Chondrocyte (in vitro differentiated cells): ENCODE measurements at places on chromosomes 11 and 22. TPM values are rescaled to one million over a fixed set of nuclear protein-coding genes. Genes with fewer than 3 reads are reported as not detected.

DNA sequence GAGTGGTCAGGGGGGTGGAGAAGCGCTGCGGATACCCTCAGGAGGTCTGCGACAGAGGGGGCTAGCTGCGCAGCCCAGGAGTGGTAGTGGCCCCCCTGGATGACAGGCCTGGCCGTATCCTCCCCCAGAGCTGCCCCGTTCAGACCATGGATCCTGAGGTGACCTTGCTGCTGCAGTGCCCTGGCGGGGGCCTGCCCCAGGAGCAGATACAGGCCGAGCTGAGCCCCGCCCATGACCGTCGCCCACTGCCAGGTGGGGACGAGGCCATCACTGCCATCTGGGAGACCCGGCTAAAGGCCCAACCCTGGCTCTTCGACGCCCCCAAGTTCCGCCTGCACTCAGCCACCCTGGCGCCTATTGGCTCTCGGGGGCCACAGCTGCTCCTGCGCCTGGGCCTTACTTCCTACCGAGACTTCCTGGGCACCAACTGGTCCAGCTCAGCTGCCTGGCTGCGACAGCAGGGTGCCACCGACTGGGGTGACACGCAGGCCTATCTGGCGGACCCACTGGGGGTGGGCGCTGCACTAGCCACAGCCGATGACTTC is 505 bp downstream of the NUDT22 start:
- DNase-seq, result peak; percentile 85

DNA sequence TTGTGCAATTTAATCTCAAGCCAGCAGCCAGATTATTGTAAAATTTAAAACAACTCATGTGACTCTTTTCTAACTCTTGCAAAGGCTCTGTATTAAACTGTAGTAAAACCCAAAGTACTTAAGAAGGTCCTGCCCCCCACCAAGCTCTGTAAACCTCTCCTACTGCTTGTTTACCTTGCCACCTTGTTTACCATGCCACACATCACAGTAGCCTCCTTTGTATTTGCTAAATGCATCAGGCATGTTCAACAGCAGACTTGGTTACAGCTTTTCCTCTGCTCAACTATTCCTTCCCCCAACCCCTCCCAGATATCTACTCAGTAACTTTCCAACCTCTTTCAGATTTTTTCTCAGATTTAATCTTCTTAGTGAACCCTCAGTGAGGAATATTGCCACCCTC is 861.6 kb downstream of the METTL15 start:
- no peak for DNase-seq

DNA sequence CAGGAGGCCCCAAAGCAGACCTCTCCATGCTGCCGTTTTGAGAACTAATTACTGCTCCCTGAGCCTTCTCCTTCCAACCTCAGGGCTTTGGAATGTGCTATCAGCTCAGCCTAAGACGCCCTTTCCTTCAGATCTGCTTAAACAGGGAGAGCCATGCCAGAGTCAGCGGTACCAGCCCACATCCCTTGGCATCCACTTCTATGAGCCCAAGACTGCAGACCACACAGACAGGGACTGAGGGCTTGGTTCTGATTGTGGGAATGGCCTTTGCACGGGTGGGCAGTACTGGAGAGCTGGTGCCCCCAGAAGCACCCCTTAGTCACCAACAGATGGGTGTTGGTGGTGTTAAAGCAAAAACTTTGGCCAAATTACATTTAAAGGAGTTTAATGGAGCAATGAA is 146.5 kb downstream of the TTC17 start:
- no peak for DNase-seq

DNA sequence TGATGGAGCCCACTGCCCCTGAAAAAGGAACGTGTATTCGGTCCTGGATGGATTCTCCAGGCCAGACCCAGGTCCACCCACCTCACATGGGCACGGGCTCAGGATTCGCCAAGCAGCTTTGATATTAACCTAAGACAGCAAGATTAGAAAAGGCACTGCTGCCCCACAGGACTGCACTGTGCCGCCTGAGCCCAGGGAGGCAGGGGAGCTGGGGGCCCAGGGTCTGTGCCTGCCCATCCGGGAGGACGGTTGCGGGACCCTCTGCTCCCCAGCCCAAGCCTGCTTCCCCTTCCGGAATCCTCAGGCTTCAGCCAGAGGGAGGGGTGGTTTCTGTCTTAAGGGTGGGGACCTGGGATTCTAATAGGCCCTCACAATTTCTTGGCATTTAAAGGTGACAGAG is 13.5 kb upstream of the VSIG10L2 start:
- no peak for DNase-seq

GRCh38 chr11:27187848-27188621 is 147.4 kb downstream of the BBOX1 start:
- no peak for DNase-seq

LMF2 gene
- 111 to 124 TPM (median 120 TPM) in 3 replicates for total RNA-seq

SCT gene
- 0.72 TPM in 1 of 3 replicates, not detected in the others for total RNA-seq

PLAAT5 gene
- 0.10 TPM in 1 of 3 replicates, not detected in the others for total RNA-seq

USH1C gene
- 0.72 to 0.92 TPM in 2 of 3 replicates, not detected in the other for total RNA-seq
